Stimulated activated CD4-positive, alpha-beta T cell treated with anti-CD3 and anti-CD28 coated beads, Interleukin-4, amount 100 ng/mL, for 24 hours (primary cell): ENCODE measurements at places on chromosomes 7 and 10.

DNA sequence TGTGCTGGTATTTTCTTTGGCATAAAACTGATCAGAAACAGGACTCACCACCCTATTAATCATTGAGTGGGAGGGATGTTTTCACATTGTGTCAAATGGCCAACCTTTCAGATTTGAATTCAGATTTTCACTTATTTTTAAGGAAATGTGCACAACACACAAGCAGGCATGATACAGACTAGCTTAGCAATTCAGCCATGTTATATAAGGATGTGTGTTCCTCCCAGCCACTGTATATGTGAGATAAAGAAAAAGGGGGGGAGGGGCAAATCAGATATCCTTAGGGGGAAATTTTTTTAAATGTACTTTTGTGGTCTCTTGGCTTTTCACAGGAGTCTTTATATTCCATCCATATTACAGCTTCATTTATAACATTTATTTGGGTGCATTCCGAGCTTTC, 3.1 kb downstream of the GAD2 start:
- no peak for DNase-seq

DNA sequence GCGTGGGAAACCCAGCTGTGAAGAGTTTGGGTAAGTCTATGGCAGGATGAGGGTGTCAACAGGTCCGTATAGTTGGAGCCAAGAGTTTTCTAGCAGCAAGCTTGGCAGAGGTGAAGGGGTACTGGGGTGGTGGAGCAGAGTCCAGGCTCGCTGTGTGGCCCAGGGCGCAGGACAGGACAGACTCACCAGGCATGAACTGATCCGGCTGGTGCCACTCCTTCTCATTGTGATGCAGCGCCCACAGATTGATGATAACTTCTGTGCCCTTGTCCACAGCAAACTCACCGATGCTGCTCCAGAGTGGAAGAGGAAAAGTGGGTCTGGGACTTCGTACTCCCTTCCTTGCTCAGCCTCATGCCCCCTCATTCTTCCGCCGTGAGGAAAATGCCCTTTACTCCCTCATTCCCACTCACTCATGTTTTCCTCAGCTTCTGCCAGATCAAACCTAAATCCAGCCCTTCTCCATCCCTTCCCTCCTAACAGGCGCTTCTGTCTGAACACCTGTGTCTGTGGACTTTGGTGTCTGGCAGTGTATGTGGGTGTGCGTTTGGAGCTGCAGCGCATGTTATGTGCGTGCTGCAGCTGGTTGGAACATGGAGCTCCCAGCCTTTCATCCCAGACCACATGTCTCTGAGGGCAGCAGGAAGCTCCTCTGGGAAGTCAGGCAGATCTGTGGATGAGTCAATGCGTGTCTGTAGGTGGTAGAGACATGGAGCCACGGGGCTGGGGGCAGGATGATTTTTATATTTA, 5.7 kb downstream of the CYP17A1 start:
- no peak for DNase-seq

GRCh38 chr7:118195837-118196474, 12.0 kb downstream of the LSM8 start:
- DNase-seq, result peak; percentile 64

GRCh38 chr10:70197235-70197945, 27.1 kb upstream of the SAR1A start:
- DNase-seq, result no peak

DNA sequence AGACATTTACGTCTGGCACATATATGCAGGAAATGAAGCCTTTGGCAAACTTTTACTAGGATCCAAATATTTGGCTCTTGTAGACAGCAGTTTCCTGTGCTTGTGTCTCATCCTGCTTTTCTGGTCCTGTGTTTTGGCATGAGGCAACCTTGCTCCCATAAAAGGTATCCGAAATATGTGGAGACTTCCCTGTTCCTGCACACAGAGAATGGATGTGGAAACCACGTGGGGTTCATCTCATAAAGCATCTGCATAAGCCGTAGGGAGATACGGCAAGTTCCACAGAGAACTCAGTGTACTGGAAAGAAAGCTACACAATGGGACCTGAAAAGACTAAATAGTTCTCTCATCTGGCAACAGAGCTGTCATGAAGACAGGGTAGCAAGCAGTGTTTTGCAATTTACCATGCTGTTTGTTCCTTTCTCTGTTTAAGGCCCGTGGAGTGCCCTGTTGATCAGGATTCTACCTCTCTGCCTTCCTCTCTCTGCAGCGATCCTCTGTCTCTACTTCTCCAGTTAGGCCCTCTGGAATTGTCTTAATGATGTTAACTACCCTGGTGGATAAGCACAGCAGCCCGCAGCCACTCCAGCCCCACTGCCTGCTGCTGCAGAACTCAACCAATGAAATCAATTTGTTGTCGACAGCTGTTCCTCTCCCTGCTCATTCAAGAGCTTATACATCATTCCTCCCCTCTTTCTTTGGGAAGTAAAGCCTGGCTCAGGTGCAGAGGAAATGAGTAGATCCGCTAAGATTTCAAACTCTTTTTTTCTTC, 293.6 kb downstream of the CSTF2T start:
- DNase-seq, result no peak

GRCh38 chr10:110516815-110517492, 19.2 kb downstream of the DUSP5 start:
- no peak for DNase-seq

GRCh38 chr7:25852211-25852938, 299.6 kb upstream of the NFE2L3 start:
- no peak for DNase-seq

DNA sequence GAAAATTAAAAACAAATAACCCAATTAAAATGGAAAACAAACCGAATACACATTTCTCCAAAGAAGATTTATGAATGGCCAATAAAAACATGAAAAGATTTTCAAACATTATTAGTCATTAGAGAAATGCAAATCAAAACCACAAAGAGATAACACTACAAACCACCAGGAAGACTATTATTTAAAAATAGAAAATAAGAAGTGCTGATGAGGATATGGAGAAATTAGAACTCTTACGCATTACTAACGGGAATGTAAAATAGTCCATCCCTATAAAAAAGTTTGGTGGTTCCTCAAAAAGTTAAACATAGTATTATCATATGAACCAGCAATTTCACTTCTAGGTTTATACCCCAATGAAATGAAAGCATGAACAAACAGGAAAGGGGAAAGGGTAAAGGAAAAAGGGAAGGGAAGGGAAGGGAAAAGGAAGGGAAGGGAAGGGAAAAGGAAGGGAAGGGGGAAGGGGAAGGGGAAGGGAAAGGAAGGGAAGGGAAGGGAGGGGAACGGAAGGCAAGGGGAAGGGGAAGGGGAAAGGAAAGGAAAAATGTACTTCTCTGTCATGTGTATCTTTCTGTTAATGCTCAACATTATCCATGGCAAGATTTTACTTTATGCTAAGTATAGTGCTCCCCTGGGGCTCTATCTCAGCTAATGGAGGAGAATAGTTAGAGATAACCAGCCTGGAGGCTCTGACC, 125.3 kb upstream of the RSU1 start:
- DNase-seq, result no peak

DNA sequence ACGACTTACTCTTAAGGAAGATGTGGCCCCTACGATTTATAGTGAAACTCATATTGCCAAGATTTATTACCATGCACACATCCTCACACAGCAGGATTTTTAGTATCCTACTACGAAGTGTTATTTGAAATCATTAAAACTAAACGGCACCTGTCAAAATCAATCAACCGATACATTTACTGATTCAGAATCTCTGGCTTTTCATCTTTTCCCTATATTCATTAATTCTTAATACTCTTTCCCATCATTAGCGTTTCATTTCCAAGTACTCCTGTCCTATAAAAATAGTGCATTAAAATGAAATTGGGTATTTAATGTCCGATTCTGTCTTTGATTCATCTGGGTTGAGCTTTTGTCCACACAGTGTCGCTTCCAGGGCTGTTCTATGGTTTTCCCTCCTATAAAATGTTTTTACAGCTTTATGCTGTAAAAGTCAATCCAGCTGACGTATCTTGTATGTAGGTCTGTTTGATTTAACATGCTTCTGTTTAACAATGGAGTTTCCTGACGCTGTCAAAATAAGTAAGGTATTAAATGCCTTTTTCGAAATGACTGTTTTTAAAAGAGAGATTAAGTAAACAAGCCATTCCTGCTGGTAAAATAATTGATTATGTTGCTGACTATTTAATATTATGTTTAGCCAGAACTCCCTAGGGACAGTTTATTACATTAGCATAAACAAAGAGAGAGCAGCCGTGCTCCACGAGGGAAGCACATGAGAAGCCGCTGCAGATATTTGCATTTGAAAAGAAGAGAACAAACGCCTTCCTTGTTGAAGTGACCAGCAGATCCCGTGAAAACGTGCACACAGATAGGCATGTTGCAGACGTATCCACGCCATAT, 22.3 kb upstream of the SFMBT2 start:
- DNase-seq, result no peak

DNA sequence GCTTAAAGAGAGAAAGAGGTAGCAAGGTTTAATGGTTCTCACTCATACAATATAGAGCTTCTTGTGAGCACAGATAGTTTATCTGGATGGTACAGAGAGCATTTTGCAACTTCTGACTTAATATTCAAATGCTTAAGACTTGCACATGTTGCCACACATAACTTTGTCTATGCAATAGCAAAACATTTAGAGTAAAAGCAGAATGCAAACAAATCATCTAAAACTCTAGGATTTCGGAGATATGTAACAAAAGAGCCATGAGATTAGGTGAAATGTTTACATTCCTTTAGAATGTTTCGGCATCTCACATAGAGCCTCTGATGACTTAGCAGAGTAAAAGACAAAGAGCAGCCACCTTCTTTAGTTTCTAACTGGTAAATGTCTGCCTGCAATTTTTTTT, 717.1 kb upstream of the LRRN3 start:
- no peak for DNase-seq
